ENCODE measurements at places on chromosomes 1 and 21.

GRCh38 chr1:10444795-10445397 lies 4.9 kb upstream of the CORT start:
- no peak for DNase-seq

- DNase-seq, result no peak
Measured at GRCh38 chr1:202965422-202965821, 1.6 kb downstream of the CYB5R1 start.

DNA sequence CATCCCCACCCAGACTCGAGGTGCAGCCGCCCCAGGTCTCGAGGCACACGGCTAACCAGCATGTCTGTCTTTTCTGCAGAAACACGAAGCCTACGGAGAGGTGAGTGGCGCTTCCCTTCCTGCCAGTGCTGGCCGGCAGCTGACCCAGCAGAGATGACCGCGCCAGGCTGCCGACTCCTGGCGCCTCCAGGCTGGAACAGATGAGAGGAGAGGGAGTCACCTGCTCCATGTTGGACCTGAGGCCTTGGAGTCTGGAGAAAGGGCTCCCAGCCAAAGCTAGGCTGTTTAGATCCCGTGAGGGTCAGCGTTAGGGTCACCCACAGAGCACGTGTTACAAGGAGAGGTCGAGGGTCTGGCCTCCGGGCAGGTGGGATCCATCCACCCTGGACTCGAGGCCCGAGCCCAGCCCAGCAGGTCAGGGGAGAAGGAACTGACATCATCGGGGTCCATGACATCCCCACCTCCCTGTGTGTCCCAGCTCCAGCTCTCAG lies 14.9 kb downstream of the COL6A2 start:
- no peak for DNase-seq

- DNase-seq, result no peak
Measured at GRCh38 chr21:44436958-44437357, 18.4 kb upstream of the LRRC3 start.

DNA sequence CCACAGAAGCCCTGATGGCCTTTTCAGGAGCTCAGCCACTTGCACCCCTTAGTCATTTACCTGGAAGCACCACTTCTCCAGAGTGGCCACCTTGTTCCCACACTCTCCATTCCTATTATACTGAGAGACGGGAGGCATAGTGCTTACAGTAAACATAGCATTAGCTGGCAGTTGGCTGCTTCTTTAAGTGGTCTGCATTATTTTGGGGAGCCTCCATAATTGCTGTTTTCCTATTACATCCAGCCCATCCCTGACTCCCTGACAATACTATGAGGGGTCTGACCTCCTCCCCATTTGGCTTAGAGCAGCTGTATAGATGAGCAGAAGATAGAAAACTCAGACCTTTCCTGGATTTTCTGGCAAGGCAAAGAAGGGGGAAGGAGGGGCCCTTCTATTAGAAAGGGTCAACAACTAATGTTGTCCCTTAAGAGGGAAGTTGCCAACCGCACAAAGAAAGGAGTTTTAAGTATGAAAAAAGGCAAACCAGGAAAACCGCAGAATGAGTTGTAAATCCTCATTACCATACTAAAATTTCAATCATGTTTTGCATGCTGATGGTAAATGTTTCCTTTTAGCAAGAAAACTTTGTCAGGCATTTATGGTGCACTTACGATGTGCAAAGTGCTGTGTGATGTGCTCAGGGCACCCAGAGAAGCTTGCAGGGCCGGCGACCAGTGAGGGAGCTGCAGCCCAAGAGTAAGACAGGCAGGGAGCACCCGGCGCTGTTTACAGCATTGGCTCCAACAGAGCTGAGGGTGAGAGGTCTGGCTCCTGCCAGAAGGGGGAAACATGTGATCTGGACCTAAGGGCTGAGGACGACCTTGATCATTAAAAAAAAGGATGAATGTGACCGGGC lies 167.3 kb downstream of the ZZZ3 start:
- no peak for DNase-seq

- DNase-seq, result no peak
Measured at GRCh38 chr1:59229138-59229537, 67.8 kb upstream of the FGGY start.

GRCh38 chr1:160369087-160369486 lies 2.2 kb downstream of the NHLH1 start:
- no peak for DNase-seq

DNA sequence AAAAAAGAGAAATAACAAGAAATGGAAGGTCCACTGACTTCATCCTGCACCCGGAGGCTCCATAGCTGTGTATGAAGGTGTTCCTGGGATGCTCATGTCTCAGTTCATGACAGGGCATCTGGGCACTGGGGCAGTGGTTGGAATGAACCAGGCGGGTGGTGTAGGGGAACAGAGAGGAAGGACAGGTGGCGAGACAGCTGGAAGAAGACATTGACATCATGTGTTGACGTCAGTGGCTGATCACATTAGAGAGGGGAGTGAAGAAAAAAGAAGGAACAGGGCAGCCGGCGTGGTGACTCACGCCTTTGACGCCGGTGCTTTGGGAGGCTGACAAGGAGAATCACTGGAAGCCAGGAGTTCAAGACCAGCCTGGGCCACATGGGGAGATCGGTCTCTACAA lies 50.1 kb downstream of the HUNK start:
- no peak for DNase-seq

DNA sequence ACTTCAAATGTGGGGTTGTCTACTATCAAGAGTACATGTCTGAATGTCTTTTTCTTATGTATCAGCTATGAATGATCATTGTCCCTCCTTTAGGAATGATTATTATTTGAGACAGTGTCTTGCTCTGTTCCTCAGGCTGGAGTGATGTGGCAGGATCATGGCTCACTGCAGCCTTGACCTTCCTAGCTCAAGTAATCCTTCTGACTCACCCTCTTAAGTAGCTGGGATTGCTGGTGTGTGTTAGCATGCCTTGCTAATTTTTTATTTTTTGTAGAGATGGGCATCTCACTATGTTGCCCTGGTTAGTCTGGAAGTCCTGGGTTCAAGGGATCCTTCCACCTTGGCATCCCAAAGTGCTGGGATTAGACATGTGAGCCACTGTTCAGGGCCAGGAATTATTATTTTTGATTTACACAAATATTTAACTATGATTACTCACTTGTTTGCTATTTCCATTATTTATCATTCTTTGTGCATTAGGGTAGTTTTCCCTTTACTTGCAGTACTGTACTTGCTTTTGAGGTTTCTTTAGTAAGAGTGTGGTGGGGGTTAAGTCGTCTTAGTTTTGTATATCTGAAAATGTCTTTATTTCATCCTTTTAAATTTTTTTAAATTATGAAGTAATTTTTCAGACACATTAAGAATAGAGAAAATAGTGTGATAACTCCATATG lies 12.8 kb downstream of the S100A7 start:
- DNase-seq, result no peak

DNA sequence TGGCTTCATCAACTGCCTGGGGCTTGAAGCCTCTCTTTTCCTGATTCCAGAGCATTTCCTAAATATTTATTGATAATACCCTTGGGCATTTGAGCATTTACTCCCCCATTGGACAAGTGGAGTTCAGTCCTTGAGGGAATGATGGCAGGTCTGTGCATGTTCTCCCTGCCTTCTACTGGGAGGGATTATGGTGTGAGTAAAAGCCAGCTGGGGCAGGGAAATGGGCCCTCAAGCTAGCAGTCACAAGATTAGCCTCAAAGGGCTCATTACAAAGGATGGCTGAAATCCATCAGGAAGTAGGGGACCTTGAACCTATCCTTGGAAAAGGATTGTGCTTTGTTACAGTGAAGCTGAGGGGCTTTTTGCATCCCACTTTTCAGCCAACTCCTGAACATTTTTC lies 24.2 kb upstream of the OSBPL9 start:
- no peak for DNase-seq

DNA sequence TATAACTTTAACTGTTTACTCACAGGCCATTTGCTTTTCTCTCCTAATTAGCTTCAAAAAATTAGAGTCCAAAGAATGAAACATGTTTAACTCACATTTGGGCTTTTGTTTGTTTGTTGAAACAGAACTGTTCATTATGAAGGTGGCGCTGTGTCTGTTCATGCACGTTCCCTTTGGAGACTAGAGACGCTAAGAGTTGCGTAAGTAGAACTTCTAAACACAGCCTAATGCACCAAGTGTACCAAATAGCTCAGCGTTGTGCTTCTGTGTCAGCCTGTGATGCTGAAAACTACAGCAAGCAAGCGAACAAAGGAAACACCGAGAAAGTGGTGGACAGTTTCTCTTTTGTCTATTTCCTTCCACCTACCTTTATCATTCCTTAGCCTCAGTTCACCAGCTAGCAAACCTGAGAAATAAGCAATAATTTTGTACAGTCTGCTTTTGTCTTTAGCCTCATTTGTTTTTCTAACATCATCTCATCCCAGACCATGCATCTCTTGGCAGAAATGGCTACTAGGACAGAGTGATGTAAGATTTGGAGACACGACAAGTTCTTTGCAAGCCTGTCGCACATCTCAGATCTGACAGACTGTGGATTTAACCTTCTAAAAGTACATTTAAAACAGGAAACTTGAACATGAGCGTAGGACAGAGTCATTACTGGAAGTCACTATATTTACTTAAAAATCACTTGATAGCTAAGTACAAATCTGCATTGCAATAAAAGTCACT lies 375.1 kb downstream of the RYR2 start:
- DNase-seq, result no peak

DNA sequence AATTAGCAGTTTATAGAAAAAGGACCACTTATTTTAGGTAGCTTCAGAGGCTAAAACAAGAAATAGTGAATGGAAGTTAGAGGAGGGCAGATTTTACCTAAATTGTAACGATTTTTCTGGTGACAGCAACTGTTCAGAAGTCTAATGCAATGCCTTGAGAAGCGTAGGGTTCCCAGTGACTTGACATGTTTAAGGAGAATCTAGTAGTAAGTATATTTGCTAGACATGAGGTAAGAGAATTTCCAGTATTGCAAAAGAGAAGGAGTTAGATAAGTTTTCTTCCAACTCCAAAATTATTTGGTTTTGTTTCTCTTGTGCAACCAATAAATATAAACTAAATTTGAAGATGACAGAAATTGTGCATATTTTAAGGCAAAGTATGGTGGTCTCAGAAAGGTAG lies 140.0 kb downstream of the SMYD3 start:
- no peak for DNase-seq

DNA sequence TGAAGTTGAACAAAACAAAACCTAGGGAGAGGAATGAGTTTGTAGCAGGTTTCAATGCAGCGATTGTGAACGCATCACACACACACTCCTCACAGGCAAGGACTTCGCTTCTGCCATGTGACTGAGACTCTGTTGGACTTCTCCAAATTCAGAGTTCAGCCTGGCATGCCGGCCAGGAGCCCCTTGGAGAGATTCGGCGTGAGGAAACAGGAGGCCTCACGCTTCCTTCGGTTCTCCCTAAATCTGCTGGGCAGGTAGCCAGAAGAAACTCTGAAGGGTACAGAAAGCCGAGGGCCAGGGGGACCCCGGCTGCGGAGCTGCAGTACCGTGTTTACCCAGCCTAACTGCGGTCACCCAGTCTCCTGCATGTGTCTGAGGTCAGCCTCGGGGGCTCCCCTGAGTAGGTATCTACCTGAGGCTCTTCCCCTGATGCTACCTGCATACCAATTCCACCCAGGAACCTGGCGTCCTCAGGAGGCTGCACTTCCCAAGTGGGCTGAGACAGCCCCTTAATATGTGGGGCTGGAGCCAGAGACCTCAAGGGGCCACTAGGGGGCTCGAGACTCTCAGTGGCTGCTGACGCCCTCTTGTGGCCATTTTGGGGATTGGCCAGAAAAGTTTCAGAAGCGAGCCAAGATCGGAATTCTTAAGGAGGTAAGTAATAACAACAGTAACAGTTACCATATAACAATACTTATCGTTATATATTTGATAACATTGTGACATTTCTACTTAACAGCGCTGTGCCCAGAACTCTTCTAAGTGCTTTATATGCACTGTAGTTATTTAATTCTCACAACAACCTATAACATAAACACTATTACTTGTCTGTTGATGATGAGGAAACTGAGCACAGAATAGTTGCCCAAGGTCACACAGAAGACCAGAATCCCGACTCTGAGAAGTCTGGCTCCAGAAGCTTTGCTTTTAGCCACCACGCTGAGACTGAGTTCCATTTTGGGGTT lies 2.7 kb upstream of the ANXA9 start:
- DNase-seq, result peak; percentile 93

- no peak for DNase-seq
Measured at GRCh38 chr1:51570063-51570710, 46.7 kb upstream of the OSBPL9 start.

- no peak for DNase-seq
Measured at GRCh38 chr1:239963856-239964255, 127.8 kb upstream of the FMN2 start.

GRCh38 chr1:163074004-163074403 lies 4.8 kb downstream of the RGS4 start:
- DNase-seq, result no peak

DNA sequence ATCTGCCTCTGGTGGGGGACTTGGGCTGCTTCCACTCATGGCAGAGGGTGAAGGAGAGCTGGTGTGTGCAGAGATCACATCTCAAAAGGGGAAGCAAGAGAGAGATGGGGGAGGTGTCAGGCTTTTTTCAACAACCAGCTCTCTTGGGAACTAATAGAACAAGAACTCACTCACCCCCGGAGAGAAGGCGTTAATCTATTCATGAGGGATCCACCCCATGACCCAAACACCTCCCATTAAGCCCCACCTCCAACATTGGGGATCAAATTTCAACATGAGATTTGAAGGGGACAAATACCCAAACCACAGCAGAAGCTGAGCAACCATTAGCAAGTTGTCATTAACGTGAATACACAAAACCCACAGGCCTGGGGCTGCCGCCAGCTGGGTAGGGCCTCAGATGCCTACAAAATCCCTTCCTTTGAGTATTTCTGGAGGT lies 12.0 kb upstream of the VWA5B1 start:
- DNase-seq, result no peak

DNA sequence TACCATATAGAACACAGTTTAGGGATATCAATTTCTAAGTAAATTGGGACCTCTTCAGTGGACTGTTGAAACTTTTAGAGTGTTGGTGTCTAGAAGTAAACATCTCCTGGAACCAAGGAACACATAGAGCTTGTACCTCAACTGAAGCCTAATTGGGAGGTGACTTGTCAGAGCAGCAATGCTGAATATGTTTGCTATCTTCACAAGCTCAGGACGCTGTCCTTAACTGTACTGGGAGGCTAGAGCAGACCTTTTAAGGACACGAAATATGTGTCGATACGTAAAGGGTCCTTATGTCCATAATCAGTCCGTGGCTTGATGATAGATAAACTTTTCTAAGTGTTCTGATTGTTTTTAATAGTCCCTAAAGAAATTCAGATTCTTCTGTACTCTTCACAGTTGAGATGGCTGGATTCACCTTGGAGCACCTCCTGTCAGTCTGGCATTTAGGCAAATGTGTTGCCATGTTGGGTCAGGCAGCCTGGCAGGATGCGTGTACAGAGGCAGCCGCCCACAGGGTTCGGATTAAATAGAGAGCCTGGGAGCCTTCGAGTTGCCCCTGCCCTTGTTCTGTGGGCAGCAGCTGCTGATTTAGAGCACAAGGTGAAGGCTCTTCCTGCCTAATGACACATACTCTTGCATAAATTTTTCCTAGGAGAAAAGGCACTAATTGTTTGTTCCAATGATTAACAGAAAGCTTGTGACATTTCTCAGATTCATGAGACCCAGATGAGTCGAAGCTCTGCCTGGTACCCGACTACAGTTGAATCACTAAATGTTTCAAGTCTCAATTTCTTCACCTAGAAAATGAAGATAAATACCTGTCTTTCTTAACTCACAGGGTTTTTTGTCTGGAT lies 3.6 kb downstream of the ACTN2 start:
- no peak for DNase-seq
